ENCODE measurements at places on chromosomes 16 and 17. TPM values are rescaled to one million over a fixed set of nuclear protein-coding genes. Genes with fewer than 3 reads are reported as not detected.

DNA sequence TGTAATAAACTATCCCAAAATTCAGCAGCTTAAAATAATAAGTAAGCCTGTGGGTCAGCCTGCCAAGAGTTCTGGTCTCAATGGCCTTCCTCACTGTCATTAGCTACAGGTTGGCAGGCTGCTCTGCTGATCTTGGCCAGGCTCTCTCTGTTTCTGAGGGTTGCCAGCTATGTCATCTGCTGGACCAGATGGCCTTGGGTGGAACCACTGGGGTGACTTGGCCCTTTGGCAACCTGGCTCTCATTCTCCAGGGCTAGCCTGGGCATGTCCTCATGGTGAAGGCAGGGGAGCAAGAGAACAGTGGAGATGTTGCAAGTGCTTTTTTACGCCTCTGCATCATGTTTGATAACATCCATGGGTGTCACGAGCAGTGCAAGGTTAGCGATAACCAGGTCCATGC is 13.9 kb downstream of the ITGAM start:
- no peak for DNase-seq

DNA sequence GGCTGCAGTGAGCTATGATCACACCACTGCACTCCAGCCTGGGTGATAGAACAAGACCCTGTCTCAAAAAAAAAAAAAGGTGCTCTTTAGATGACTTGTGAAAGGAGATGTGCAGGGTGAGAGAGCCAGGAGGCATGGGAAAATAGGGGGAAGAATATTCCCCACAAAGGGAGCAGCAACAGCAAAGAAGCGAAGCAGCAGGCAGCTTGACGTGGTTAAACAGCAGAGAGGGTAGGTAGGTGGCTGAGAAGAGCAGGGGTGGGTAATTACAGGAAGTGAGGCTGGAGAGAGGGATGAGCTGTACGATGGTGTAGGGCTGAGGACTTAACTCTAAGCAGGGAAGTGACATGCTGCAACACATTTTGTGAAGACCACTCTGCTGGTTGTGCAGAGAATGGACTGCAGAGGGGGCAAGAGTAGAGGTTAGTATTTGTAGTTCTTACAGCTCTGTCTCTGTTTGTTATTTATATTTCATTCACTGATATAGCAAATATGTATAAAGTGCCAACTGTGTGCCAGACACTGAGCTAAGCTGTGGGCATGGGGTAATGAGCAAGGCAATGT is 1.6 kb downstream of the HEATR3 start:
- DNase-seq = peak; percentile 37

DNA sequence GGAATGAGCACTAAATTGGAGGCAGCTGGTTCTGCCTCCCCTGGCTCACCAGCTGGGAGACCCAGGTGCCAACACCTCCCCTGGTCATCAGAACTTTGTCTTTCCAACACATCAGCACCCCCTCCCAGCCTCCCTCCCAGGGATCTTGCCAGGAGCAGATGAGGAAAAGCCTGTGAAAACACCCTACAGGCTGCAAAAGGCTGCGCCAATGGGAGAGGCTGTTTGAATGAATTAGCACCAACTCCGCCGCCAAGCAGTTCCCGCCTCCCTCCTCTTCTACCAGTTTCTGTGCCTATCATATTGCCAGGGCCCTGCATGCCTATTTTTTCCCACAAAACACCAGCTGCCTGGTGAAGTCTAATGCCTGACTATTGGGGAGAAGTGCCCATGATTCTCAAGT is 137.0 kb downstream of the AIPL1 start:
- no peak for DNase-seq

GRCh38 chr17:52678211-52678610 is 519.7 kb upstream of the CA10 start:
- no peak for DNase-seq

GRCh38 chr16:346587-346986 is 5.9 kb downstream of the AXIN1 start:
- peak; percentile 53 for DNase-seq

DNA sequence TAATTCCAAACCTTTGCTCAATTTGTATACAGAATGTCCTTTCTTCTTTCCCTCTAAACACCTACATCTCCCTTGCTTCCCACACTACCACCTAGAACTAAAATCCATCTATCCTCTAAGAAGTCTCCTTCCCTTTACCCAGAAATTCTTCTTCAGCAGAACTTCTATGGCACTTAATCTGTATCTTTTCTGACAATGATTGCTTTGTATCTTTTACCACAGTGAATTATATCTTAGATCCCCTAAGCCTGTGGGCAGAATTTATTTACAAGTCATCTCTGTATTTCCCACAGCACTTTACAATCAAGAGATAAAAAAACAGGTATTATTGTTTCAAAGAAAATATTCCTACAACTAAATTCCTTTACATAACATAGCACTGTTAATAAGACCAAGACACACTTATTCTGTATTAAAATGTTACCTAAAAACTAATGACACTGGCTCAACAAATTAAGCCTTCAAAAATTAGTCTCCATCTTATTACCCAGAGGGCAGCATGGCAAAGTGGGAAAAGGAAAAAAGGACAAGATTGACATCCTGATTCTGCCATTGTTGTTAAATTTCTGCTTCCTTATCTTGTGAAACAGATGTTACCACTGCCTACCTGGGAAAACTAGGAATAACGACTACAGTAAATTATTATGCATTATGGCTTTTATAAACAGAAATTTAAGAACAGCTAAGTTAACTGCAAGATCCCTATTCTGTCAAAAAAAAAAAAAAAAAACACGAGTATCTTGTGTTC is 42.8 kb downstream of the KANSL1 start:
- no peak for DNase-seq

- no peak for DNase-seq
Measured at GRCh38 chr17:70774339-70775117, 605.2 kb downstream of the KCNJ2 start.

DNA sequence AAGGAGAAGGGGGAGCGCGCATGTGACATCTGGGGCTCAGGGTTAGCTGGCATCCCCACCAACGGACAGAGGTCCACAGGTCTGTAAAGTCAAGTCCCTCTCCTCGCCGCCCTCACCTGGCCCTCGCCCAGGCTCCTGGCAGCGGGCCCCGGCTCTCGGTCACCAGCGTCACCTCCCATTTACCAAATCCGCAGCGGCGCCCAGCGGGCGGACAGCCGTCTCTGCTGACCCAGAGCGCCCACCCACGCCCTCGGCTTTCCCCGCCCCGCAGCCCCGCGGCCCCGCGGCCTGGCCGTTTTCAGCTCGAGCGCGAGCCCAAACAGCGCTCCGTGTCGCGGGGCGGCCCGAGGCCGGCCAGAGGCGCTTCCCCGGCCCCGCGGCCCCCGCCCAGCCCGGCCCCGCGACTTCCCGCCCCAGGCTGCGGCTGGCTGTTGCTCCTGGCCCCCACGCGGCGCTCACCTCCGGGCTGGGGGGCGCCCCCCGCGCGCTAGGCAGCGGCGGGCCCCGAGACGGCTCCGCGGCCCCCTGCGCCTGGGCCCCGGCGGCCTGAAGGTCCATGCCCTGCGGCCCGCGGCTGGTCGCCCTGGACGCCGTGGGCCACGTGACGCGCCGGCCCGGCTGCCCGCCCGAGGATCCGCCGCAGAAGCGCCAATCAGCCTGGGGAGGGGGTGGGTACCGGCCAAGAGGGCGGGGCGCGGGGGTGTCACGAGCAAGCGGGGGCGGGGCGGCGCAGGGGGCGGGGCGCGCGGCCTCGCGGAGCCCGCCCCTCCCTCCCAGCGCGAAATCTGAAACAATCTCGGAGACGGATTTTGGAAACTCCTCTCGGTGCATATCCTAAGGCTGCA is at the start of gene COPRS:
Gene COPRS (minus strand): TSS at position 603 of the 845 bp plus-strand sequence. CDS start 45 bp downstream, at position 558.
- DNase-seq = peak; percentile 95

SOX15 gene
- total RNA-seq = not detected

TBC1D28 gene
- not detected for total RNA-seq

CD300C gene
- total RNA-seq = not detected

KCNG4 gene
- total RNA-seq = not detected

All from Daoy (cell line).